ENCODE measurements at places on chromosomes 1 and 21.

DNA sequence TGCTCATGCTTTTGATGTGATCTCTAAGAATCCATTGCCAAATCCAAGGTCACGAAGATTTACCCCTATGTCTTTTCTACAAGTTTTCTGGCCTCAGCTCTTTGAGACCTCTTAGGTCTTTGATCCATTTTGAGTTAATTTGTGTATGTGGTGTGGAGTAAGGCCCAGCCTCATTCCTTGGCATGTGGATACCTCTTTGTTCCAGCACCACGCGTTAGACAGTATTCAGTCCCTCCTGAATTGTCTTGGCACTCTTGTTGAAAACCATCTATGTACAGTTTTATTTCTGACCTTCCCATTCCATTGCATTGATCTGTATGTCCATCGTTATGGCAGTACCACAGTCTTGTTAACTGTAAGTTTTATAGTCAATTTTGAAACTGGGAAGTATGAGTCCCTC is 8.0 kb upstream of the FTCD start:
- DNase-seq = no peak

DNA sequence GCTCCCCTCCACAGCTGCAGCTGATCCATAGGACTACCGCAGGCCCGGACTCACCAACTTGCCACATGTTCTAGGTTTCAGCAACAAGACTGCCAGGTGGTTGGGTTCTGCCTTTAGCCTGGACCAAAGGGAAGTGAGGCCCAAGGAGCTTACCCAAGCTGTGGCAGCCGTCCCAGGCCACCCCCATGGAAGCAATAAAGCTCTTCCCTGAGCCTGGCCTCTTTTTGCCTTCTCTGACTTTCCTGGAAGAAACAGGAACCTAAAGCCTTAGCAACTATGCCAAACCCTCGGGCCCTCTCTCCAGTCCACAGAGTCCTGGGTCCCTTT is 2.7 kb upstream of the ARTN start:
- DNase-seq = no peak

GRCh38 chr1:201191653-201192260 is 1.1 kb downstream of the IGFN1 start:
- DNase-seq = peak; percentile 81

DNA sequence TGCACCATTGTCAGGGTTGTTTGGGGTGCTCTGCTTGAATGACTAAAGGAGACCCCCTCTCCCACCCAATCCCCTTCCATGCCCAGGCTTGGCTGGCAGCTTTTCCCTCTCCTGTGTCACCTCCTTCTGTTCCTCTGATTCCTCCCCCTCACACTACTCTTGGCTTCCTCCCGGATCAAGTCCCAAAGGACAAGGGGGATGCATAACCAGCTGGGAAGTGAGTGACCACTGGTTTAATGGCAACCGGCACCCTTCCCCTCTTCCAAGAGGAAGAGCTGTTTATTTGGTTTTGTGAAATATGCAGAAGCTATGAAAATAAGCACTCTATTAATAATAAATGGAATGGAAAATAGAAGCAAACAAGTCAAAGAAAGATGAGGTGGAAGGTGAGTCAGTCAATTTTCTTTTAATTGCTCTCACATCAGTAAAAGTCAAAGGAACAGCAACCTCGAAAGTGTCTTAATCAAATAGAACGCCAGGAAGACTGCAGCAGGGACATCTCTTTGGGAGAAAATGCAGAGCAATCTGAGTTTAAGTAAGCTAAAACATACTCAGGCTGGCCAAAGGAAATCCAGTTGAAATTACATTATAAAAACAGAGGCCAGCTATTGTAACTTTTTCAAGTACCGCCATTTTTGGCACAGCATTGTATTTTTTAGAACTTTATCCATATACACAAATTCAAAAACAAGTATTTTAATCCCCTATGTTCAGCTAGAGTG is 322.5 kb downstream of the SIPA1L2 start:
- DNase-seq = no peak

- no peak for DNase-seq
Observed at GRCh38 chr1:29213055-29213454, 17.7 kb downstream of the MECR start.

- peak; percentile 21 for DNase-seq
Observed at GRCh38 chr1:239387304-239388158, 1.2 kb downstream of the CHRM3 start.

DNA sequence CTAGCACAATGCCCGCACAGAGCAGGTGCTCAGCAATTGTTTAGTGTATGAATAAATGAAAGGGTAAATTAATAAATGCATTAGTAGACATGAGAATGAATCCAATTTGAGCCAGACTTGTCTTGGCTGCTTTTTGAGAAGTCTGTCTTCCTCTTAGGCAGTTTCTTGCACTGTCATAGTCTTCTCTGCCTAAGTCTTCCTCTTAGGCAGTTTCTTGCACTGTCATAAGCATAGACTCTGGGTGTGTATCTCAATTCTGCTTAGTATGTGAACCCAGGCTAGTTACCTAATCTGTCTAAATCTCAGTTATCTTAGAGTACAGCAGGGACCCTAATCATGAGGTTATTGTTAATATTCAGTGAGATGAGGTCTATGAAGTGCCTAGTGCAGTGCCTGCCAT is 27.2 kb downstream of the NHLH2 start:
- no peak for DNase-seq

GRCh38 chr1:217331698-217332097 is 299.2 kb downstream of the GPATCH2 start:
- no peak for DNase-seq

DNA sequence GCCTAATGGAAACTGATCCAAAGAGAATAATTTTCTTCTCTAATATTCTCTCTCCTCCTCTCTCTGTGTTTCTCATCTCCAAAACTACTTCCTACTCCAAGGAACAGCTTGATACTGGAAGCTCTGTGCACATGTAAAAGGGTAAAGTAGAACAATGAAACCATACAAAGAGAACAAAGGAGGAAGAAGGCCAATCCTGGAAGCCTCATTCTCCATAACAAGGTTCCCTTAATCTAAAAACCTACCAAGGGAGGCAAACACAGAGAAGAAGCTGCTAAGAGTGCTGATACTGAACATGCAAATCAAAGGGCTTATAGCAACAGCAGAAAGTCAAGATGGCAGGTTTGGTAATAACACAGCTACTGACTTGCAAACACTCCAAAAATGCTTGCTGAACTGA is 44.4 kb downstream of the SIPA1L2 start:
- no peak for DNase-seq

GRCh38 chr1:161718559-161719324 is 2.6 kb upstream of the FCRLB start:
- no peak for DNase-seq

DNA sequence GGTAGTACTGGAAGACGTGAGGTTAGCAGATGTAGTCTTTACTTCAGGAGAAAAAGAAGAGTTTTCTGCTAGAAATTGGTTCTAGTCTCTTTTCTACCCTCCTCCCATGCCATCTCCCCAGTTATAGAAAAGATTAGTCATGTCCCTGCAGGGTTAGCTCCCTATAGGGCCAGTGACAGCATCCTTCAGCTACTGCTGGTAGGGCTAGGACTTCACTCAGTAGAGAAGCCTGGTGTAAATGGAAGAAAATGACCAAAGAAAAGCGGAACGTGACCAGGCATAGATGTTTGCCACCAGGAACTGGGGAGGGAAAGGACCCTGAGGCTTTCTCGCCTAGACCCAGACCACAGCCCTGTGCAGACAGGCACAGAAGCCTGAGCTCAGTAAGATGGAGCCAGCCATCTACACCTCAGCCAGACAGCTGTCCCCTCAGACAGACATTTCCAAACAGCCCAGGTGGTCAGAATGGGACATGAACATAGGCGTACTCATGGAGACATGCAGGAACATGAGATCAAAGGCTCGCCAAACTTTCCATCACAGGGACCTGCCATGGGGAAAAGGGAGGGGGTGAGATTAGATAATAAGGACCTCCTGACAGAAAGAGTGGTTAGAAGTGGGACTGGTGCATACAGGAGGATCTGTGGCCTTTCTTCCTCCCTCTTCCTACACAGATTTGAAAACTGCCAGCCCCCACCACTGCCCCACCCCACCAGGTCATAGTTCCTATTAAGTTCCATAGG is 23.5 kb upstream of the SLAMF9 start:
- DNase-seq = no peak

DNA sequence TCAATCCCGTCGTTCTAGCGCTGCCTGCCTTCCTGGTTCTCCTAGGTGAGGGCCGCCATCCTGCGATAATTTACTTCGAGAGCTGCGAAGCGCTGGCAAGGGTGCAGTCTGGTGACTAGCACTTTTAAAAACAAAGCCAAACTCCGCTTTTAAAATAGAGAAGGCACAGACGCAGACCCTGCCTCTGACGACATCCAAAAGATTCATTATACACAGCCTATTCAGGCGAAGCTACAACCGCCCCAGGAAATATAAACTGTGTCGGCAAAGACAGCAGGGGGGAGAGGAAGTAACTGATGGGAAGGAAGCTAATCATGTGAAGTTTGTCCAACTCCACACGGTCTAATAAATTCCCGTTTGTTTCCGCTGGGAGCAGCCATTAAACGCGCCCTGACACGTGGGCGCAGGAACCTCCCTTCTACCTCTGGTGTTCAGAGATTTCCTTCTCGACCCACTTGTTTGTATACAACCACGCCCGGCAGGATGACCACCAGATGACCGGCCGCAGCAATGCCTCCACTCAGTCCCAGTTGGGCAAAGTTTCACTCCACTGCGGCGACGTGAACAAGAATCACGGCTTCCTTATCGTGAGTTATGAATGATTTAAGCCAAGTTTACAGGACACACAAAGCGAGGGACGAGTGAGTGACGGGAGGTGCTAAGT is 1.3 kb downstream of the GNG12 start:
- DNase-seq = peak; percentile 12

- DNase-seq = no peak
Observed at GRCh38 chr1:154822717-154823116, 47.4 kb downstream of the KCNN3 start.
